ENCODE measurements at places on chromosomes 16 and 17.

GRCh38 chr16:69924777-69925191 lies 26.4 kb upstream of the CLEC18A start:
- no peak for DNase-seq

- no peak for DNase-seq
Measured at GRCh38 chr16:23071196-23072083, 77.8 kb downstream of the USP31 start.

DNA sequence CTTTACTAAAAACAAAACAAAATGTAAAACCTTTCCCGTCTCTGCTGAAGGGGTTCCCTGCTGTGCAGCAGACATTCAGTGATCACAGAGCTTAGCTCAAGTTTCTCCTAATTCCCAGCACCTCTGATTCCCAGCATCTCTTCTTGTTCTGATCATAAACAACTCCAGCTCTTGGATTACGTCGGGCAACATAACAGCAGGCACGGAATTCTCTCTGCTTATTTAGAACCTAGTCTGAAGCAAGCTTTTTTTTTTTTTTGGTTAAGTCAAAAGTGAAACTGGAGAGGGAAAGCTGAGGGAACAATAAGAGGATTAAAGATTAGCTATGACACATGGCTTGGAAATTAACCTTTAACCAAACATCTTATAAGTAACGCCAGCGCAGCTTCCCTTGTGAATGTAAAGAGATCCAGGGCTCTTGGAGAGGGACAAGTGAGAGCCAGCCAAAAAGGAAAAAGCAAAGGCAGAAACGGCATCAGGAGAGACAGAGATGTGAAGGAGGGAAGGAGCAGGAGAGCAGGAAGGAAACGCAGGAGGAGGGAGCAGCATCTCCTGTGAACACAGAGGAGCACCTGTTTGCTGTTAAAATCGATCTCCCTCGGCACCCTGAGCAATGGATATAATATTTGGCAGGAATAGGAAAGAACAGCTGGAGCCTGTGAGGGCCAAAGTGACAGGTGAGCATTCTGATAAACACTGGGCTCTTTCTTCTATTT lies at the start of gene BCO1:
Gene BCO1 (plus strand): TSS at position 394 of the 716 bp plus-strand sequence. CDS start 220 bp downstream, at position 614.
- DNase-seq, result no peak

- DNase-seq, result no peak
Measured at GRCh38 chr17:28883967-28884702, 13.4 kb downstream of the FLOT2 start.

DNA sequence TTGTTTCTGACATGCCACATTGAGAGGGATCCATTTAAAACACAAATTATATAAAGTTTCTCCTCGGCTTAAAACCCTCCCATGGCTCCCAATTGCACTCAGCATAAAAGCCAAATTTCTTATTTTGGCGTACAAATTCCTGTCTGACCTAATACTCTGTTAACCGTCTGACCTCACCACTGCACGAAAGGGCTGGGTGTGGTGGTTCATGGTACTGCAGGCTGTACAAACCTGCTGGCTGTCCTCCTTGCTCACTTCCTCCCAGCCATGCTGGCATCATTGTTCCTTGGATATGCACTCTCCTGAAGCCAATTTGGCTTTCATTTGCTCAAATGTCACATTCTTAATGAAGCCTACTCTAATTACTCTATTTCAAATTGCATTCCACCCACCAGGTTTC lies 301.6 kb upstream of the C16orf82 start:
- no peak for DNase-seq

- DNase-seq, result no peak
Measured at GRCh38 chr16:11561454-11561805, 25.3 kb downstream of the LITAF start.
